ENCODE measurements at places on chromosomes 11 and 22. TPM values are rescaled to one million over a fixed set of nuclear protein-coding genes. Genes with fewer than 3 reads are reported as not detected.

DNA sequence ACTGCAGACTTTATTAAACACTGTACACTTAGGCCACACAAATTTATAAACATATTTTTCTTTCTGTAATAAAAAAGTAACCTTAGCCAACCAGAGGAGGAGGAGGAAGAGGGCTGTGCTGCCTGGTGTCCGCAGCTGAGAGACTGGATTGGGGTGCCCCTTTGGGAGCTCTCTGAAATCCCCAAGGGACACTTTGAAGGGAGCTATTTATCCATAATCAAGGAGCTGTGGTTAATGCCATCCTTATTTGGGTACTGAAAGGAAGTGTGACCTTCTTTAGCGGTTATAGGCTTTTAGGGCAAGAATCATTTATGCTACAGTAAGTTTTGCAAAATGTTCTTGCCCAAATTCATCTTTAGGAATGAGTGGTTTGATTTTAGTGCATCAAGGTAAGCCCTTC lies 125.8 kb downstream of the RASSF10 start:
- DNase-seq: no peak

- no peak for DNase-seq
Observed at GRCh38 chr11:9251311-9251710, 13.8 kb downstream of the DENND5A start.

DNA sequence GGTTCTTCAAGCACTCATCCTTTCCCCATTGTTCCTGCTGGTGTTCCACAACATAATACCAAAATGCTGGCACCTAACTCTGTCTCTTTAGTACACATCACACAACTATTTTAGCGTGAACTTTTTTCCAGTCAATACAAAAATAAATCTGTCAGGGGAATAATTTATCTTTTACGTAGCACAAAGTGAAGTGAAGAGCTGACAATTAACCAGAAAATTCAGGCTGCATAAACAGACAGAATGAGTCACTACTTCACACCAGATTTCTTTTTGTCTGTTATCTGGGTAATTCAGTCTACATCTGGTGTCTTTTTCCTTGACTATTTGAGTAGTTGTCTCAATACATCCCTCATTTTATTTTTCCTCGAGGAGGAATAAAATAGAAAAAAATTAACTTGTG lies 7.9 kb upstream of the ETS1 start:
- no peak for DNase-seq

DNA sequence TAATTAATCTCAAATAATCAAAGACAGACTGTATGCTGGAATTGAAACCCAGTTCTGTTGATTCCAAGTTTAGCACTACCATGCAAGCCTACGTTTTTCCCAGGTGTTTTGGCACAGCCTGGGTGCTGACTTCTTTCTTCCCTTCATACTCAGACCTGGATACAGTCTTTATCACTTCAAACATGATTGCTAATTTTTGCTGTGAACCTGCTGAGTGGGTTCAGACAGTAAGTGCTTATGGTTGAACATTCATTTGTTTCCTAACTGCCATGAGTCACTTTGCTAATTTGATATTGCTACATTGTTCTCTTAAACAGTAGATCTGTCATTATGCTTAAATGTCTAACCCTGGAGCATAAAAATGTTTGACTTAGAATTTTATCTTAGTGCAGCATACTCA lies 12.2 kb downstream of the PAAF1 start:
- DNase-seq: no peak

DNA sequence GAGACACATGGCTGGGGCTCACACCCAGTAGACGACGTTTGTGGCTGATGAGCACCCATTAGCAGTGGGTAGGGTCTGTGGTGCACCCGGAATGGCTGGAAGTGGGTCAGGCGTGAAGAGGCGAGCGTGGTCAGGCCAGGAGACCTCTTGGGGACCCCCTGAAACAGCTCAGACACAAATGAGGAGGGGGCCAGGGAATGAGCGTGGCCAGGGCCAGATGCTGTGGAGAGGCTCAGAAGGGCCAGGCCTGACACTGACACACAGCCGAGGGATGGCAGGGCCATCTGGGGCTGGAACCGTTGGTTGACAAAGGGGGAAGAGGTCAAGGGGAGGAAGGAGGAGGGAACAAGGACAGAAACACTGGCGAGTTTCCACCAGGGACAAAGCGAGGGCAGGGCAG lies 162.8 kb downstream of the SHANK2 start:
- DNase-seq: no peak

DNA sequence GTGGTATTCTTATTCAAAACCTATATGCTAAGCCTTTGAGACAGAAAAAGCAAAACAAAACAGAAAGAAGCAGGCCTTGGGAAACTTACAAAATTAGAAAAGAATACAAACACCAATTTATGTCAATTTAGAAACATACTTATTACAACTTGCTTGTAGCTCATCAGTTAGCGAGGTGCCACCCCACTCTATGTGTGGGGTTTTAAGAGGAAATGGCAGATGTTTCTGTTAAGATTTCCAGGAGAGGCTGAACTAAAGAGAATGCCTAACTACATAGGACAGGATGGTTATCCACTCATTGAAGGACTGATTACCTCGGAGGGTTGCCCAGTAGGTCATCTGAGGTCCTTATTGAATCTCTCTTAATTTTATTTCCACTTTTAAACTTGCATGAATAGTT lies 302.0 kb downstream of the ETS1 start:
- DNase-seq: no peak

- DNase-seq: no peak
Observed at GRCh38 chr22:29722151-29722550, 2.3 kb downstream of the CABP7 start.

- DNase-seq: no peak
Observed at GRCh38 chr11:9139628-9140357, 48.4 kb upstream of the SCUBE2 start.

DNA sequence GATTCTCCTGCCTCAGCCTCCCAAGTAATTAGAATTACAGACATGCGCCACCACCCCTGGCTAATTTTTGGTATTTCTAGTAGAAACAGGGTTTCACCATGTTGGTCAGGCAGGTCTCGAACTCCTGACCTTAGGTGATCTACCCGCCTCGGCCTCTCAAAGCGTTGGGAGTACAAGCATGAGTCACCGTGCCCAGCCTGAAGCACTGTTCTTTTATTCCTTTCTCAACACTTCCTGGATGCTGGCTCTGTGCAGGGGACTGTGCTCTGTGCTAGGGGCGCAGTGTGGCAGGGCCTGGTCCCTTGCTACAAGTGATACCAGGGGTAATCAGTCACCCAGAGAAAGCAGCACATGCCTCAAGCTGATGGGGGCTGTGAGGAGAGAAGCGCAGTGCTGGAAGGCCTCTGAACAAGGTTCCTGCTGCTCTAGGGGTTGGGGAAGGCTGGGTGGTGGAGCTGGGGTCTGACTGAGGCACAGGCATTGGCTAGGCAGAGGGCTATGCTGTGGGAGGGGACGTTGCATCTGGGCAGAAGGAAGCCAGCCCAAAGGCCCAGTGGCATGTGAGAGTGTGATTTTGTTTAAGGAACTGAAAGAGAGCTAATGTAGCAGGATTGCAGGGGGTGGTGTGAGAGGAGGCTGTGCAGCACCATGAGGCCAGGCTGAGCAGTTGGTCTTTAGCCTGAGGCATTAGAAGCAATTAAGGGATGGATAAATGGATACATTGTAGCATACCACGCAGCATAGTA lies 42.5 kb downstream of the CABIN1 start:
- DNase-seq: no peak

DNA sequence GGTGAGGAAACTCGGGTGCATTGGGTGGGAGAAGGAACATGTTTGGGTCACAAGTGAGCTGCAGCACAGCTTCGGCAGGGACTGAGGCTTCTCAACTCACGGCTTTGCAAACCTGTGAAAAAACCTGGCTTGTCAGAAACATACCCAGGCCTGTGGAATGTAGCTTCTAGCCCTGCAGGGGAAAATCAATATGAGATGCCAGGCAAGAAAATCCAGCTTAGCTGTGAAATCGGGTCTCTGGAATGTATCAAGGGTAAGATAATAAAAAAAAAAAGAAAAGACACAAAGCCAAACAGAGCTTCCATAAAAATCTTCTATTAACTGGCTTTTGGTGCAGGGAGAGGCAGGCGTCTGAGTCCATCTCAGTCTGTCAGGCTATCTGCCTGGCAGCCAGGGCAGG lies 28.5 kb downstream of the UQCR10 start:
- no peak for DNase-seq

DNA sequence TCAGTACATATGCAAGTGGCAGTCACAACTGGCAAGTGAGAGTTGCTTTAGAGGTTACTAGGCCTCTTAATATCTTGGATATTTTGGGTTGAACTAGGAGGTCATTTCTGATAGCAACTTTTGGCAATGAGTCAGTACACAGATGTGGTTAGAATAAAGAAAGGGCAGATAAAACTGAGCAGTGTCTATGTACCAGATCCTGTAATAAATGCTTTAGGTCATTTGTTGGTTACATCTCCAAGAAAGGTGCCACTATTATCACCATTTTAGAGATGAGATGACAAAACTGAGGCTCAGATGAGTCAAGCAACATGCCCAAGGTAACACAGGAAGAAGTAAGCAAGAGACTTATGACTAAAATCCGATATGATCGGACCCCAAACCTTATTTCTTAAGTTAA lies 25.0 kb downstream of the MAML2 start:
- no peak for DNase-seq

DNA sequence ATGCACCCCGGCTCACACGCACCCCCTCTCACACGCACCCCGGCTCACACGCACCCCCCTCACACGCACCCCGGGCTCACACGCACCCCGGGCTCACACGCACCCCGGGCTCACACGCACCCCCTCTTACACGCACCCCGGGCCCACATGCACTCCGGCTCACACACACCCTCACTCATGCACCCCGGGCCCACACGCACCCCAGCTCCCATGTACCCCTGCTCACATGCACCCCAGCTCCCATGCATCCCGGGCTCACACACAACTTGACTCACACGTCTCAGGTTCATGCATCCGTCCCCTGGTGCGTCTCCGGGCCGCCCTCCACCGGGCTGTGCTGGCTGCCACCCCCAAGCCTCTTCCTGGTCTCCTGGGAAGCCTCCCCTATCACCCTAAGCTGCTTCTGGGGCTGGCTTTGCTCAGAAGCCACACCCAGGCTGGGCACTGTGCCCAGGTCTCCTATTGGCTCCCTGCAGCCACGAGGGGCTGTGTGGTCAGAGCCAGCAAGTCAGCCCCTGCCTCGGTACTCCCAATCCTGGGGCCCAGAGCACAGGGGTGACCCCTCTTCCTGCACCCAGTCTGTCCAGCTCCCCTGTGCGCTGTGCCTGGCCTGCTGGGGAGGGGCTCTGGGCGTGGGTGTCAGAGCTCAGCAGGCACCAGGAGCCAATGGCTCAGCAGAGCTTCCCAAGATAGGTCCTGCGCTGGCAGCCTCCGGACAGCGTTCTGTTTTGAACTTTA lies 16.9 kb downstream of the TSPAN4 start:
- DNase-seq: no peak

- DNase-seq: no peak
Observed at GRCh38 chr11:14852571-14853177, 39.4 kb downstream of the CYP2R1 start.

DNA sequence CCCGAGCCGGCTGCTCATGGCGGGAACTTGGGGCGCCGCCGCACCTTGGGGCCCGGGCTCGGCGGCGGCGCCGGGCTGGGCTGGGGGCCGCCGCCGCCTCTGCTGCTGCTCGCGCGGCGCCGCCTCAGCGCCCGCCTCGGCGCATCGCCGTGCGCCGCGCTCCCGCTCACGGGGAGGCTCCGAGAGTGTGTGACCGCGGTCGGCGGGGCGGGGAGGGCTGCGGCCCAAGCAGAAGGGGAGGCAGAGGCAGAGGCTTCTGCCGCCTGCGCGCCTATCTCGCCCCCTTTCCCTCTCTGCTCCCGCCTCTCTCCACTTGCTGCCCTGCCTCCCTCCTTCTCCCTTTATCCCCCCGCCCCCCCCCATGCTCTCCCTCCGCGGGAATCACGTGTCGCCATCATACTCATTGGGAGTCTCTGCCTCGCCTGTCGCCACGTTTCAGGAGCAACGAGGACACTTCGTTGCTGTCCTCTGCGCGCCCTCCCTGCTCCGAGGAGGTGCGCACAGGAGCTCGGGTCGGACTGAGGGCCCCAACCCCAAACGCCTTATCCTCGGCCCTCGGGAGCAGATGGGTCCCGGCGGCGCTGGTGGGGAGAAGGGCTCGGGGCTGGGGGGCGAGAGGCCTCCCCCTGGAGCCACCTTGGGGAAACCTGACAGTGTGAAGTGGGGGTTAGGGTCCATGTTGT lies at the start of gene GUCY1A2:
Gene GUCY1A2 (minus strand): TSS at position 258 of the 683 bp plus-strand sequence. CDS start 421 bp downstream, outside the sequence.
- no peak for DNase-seq

DNA sequence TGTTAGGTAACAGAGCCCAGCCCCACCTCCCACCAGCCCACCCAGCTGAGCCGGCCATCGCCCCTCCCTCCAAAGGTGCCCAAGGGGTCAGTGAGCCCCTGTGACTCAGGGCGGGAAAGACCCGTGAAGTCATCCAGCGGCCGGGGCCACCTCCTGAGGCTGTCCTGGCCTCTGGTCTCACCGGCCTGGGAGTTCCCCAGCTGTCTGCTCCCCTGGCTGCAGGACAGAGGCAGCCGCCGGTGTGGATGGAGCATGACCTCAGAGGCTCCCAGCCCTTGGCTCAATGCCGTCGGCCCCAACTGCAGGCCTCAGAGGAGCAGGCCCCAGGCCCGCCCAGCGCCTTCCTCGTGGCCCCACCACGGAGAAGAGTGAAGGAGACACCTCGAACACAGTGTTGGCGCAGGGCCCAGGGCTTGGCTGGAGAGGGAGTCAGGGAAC lies 28.7 kb downstream of the RPL3 start:
- DNase-seq: no peak

NAALADL1 gene
- 56.8 TPM for total RNA-seq

TENM4 gene
- 11.9 TPM for total RNA-seq

CYP2D6 gene
- total RNA-seq: 0.53 TPM

CLNS1A gene
- total RNA-seq: 43.6 TPM
